ENCODE measurements at places on chromosomes 13 and 19.

GRCh38 chr19:39941151-39941550, 6.7 kb upstream of the FCGBP start:
- DNase-seq: no peak

DNA sequence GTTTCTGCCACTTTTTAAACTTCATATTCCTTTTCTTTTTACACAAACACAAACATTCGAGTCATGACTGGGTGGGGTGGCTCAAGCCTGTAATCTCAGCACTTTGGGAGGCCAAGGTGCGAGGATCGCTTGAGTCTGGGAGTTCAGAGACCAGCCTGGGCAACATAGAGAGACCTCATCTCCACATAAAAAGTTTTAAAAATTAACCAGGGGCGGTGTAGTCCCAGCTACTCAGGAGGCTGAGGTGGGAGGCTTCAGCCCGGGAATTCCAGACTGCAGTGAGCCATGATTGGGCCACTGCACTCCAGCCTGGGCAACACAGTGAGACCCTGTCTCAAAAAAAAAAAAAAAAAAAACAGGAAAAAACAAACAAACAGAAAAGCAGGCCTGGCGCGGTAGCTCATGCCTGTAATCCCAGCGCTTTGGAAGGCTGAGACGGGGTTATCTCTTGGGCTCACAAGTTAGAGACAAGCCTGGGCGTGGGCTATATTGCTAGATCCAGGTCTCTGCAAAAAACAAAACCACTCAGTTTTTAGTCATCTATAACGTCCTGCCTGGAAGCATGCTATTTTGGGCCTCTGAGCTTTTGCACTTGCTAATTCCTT, 583 bp upstream of the BAX start:
- DNase-seq: no peak

GRCh38 chr13:80341756-80342370, 937 bp upstream of the SPRY2 start:
- no peak for DNase-seq

- DNase-seq: peak; percentile 88
Observed at GRCh38 chr19:3132971-3133792, 2.7 kb upstream of the GNA15 start.

DNA sequence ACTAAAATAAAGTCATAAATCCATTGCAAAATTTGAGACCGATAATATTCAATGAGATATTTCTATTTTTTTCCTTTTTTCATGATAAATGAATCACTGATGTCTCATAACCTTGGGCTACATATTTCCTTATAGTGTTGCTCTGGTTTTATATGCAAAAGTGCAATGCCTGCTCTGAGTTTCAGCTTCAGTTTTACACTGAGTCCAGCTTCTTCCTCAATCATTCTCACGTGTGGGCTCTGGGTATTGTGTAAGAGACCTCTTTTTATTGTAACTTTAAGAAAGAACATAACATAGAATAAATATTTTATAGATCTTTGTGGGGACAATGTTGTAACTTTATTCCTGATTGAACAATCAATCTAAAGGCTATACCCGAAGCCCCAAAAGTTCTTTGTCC, 280.2 kb upstream of the EDNRB start:
- DNase-seq: no peak

- no peak for DNase-seq
Observed at GRCh38 chr19:53183146-53183764, 9.9 kb downstream of the ZNF665 start.

DNA sequence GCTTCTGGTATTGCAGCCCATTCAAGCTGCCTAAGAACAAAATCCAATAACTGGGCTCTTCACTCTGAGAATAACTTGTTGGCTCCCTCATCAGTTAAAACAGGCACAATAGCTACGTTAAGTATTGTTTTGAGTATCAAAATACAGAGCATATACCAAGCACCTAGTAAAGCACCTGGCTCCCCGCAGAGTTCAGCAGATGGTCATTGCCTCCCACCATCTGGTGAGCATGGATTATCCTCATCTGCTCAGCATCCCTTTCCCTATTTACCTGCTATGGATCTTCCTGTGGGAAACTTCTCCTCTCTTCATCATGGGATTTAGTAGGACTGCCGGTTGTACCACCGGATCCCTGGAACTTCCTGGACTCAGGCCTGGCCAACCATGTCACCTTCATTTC, 199.2 kb upstream of the MAB21L1 start:
- no peak for DNase-seq

DNA sequence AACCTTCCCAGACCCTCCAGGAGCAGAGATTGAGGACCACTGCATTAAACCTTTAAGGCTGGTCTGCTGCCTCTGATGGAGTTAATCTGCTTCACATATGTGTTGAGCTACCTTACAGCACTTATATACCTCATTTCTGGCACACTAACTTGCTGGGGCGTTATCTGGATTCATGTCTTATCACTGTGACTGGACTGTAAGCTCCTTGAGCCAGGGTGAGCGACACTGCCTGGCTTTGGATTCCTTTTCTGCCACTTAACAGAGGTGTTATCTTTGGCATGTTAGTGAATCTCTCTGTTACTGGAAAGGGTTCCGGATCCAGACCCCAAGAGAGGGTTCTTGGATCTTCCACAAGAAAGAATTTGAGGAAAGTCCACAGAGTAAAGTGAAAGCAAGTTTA, 69.8 kb upstream of the RGCC start:
- no peak for DNase-seq

- no peak for DNase-seq
Observed at GRCh38 chr19:6026390-6027227, 48.7 kb upstream of the RANBP3 start.

DNA sequence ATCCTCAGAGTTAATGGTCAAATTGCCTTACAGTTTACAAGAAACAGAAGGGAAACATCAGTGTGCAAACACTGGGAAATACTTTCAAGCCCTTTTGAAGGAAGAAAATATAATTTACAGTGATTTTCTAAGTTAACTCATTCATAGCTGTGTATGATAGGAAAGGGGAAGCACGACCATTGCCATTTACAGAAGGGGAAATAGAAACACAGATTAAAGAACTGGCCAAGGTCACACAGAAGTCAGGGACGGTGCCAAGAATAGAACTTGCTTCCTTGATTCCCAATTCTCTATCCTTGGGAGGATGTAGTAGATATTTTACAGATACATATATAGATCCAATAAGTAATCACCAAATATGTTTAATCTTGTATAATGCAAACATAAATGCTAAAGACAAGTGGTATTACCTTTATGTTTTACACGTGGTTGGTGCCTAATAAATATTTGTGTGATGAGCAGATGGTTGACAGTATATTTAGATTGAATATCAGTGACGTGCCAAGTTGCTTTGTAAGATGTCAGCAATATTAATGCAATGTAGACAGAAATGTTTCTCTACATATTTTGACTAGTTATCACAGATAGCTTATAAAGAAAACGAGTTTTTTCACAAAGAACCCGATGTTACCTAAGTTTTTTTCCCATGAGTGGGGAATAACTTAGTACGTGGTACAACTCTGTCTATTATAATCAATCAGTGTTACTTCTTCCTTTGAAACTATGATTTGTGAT, 73.1 kb downstream of the FLT1 start:
- DNase-seq: no peak

GRCh38 chr19:57443121-57443696, 8.1 kb downstream of the ZNF749 start:
- DNase-seq: no peak

GRCh38 chr13:67048084-67048820, 181.9 kb downstream of the PCDH9 start:
- no peak for DNase-seq

- no peak for DNase-seq
Observed at GRCh38 chr19:4367781-4368127, 24.4 kb downstream of the MPND start.

DNA sequence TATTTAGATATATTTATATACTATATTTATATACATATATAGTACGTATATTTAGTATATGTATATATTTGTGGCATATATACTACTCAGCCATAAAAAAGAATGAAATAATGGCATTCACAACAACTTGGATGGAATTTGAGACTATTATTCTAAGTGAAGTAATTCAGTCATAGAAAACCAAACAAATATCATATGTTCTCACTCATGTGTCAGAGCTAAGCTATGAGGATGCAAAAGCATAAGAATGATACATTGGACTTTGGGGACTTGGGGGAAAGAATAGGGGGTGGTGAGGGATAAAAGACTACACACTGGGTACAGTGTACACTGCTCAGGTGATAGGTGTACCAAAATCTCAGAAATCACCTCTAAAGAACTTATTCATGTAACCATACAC, 1015.7 kb downstream of the EFNB2 start:
- no peak for DNase-seq

DNA sequence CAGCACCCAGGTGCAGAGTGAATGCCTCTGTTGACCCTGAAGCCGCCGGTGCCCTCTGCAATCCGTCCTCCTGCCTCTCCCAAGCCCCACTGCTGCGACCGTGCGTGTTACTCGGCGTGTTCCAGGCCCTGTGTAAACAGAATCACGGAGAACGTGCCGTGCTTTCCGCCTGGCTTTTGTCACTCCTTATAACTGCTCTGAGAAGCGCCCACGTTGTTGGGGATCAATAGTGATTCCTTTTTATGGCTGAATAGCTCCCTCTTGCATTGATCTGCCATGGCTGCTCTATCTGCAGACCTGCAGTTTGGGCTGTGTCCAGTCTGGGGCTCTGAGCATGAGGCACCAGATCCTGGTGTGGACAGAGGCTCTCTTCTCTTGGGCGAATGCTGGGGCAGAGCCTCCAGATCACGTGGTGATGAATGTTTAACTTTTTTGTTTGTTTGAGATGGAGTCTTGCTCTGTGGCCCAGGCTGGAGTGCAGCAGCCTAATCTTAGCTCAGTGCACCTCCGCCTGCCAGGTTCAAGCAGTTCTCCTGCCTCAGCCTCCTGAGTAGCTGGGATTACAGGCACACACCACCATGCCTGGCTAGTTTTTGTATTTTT, 15.8 kb downstream of the ADPRHL1 start:
- DNase-seq: no peak

- DNase-seq: no peak
Observed at GRCh38 chr13:113589961-113590339, 5.4 kb downstream of the TFDP1 start.

DNA sequence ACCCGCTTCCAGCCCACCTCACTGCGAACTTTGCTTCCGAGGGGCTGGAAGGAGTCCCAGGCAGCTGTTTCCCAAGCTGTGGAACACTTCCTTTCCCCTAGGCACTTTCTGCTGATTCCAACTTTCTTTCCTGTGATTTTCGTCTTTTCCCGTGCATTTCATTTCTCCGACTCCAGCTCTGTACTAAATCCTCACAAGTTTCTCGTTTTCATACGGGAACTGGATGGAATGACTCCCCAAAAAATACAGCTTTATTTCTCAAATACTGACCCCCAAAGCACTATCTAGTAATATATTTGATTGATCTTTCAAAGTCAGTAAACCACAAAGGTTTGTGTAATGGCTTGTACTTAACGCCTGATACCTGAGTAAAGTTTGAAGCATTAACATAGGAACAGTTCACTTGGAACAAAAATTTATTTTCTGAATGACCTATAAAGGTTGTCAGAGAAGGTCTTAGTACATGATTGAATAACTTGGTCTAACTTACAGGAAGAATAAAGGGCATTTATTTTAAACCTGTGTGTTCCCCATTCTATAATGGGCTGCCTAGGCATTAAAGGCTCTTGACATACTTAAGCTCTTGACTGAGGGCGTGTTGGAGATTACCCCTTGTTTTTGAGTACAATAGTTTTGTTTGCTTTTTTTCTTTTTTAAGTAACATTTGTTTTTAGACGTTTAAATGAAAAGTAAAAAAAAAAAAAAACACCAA, 1.3 kb upstream of the PCDH9 start:
- no peak for DNase-seq

GRCh38 chr19:46975011-46975924, 44.4 kb upstream of the NPAS1 start:
- DNase-seq: no peak

DNA sequence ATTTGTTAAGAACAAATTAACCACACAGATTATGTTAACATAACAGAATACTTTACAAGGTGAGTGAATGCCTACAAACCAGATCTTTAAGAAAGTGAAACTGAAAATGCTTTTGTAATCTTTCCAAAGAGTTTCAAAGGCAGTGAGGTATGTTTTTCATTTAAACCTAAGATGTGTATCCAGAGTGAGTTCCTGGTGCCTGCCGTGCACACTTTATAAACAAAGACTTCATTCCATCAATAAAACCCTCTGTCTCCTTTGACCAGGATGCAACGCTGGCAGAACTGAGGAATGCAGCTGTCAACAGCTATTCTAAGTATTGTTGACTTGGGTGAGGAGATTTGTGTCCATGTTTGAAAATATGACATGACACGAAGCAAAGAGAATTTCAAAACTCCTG, 344.6 kb downstream of the DNAJC15 start:
- no peak for DNase-seq

- DNase-seq: no peak
Observed at GRCh38 chr13:111912991-111913760, 153.8 kb upstream of the SOX1 start.

GRCh38 chr13:113816946-113817859, 46.7 kb downstream of the GAS6 start:
- DNase-seq: peak; percentile 71

DNA sequence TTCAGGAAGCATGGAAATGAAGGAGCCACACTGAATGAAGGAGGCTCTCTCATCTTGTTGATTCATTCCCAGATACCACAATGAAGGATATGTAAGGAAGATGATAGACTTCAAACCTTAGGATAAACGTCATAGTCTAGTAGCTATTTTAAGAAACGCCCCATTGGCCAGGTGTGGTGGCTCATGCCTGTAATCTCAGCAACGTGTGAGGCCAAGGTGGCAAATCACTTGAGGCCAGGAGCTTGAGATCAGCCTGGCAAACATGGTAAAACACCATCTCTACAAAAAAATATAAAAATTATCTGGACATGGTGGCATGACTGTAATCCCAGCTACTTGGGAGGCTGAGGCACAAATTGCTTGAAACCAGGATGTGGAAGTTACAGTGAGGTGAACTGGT, 17.1 kb upstream of the ZNF841 start:
- DNase-seq: no peak

- no peak for DNase-seq
Observed at GRCh38 chr19:18972301-18972811, 31.3 kb upstream of the HOMER3 start.

GRCh38 chr13:106246666-106247188, 288.7 kb downstream of the EFNB2 start:
- no peak for DNase-seq

Data from stimulated activated effector memory CD8-positive, alpha-beta T cell treated with anti-CD3 and anti-CD28 coated beads, Interleukin-12 subunit alpha, Interleukin-12 subunit beta, amount 100 ng/mL, for 72 hours (primary cell).